ENCODE measurements at places on chromosomes 2 and 18.

GRCh38 chr2:154713675-154714074, 15.2 kb downstream of the KCNJ3 start:
- no peak for DNase-seq

DNA sequence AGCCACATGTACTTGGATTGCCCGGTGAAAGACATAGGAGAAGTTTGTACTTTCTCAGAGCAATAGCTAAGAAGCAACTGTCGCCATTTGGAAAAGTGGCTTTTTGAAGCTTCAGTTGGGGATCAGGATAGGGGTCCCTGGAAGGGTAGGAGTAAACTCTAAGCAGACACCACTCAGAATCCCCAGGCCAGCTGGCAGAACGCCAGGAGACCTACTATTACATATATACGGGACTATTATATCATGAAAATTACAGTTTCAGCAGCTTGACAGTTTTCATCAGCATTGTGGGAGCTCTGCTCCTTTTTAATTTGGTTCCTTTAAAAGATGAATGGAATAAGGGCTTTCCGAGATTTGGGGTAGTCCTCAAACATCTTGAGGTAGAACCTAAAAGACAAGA, 54.9 kb downstream of the SRD5A2 start:
- DNase-seq: no peak

- DNase-seq: no peak
These were observed 19.5 kb upstream of the TNS1 start for GRCh38 chr2:218022131-218022850.

GRCh38 chr2:150127346-150127990, 360.0 kb downstream of the RND3 start:
- DNase-seq: no peak

DNA sequence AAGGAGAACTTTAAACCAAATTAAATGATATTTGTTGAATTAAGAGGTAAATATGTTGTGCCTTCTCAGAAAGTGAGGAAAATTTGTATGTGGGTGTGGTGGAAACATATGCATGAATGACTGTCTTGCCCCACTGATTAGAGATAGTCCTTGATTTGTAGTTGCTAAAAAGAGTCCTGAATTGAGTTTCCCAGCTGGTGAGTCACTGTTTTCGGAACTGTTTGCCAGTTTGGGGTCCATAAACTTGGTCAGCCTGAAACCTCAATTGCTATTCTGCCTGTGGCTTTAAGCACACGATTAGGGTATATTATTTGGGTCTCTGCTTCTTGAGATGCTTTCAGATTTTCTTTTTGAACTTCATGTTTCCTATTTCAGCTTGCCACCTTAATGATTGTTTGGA, 53.3 kb downstream of the PIKFYVE start:
- no peak for DNase-seq

- no peak for DNase-seq
These were observed 962.3 kb upstream of the NRXN1 start for GRCh38 chr2:51994123-51994763.

GRCh38 chr2:127700527-127701192, 637 bp upstream of the SFT2D3 start:
- peak; percentile 9 for DNase-seq

DNA sequence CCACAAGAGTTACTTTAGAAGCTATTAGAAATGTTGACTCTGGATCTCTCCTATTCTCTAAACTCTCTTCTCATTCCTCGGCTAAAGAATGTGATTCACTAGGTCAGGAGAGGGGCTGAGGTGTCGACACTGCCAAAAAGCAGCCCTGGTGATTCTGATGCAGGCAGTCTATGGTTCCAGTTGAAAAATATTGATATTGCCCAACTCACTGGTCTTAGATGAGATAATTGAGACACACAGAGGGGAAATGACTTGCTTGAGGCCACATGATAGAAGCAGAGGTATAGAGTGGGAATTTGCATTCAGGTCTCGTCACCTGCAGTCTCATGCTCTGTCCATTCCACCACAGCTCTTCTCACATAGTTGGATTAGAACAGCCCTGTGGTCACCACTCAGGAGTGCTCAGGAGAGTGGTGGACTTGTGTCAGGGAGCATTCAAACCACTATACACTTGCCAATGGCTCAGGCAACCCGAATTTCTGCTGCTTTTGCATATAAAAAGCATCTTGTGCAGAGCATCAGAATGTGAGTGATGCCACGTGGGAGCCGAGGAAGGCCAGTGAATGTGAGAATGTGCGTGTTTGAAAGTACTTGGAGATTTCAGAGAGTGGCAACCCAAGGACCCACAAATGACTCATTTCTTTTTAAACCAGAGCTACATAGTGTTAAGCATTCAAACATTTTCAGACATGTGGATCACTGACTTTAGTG, 65.1 kb upstream of the CTLA4 start:
- DNase-seq: peak; percentile 40

GRCh38 chr2:211129798-211130197, 573.4 kb downstream of the CPS1 start:
- no peak for DNase-seq

DNA sequence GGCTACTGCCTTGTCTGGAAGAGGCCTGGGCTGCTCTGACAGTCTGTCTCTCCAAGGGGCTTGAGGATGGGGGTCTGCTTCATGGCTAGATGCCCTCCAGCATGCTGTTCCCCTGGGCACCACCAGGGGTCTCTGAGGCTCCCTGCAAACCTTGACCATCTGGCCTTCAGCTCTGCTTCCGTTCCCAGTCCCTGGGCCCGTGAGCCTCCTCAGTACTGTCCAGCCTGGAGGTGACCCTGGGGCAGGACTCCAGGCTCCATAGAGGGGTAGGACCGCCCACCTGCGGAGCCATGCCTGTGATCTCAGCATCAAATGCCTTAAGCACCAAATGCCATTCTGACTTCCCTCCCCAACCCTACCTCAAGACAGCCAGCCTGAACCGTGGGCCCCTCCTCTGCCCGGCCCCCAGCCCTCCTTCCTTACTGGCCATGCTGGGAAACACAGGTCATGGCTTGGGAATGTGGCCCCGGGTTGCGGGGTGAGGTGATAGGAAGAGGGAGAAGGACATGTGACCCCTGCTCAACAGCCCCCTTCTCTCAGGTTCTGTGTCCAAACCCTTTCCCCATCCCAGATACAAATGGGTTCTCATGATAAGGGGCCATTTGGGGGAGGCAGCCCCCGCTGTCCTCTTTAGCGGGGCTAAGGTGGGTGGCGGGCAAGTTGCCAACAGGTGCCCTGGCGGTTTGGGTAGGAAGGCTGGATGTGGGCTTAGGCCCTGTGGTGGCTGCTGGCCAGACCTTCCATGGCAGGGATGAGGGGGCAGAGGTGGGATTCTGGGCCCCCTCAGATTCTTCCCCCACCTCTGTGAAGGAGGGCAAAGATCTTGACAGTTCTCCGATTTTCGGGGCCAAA, 25.0 kb downstream of the SPEG start:
- DNase-seq: peak; percentile 44

GRCh38 chr2:20456636-20457426, 10.0 kb downstream of the RHOB start:
- DNase-seq: no peak

GRCh38 chr2:86016581-86016980, 89.1 kb downstream of the POLR1A start:
- no peak for DNase-seq
